ENCODE measurements at places on chromosomes 1 and 21. TPM values are rescaled to one million over a fixed set of nuclear protein-coding genes. Genes with fewer than 3 reads are reported as not detected.

- DNase-seq, result no peak
- peak overlapping the region; percentile 95 for H3K27ac ChIP-seq
- peak overlapping the region; percentile 70 for H3K4me3 ChIP-seq
- peaks cover 67% of the 10 kb centered on the region for H3K36me3 ChIP-seq
- no peaks in the 10 kb centered on the region for H3K27me3 ChIP-seq
Measured at GRCh38 chr1:206575894-206576737, 36.1 kb downstream of the EIF2D start.

DNA sequence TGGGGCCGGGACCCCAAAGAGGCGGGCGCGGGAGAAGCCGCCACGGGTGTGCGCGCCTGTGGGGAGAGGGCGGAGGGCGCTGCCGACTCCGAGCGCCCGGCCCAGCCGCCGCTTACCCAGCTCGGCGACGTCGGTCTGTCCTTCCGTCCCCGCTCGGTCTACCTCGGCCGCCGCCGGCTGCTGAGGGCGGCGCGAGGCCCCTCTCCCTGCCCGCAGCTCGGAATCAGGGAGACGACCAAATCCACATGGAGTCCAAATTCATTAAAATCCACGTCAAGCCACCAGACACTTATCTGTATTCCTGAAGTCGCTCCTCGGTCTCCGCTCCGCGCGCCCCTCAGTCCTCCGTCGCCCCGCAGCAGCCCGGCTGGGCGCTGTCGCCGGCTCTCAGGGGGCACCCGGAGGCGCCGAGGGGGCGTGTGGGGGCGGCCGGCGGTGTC is 637 bp downstream of the PLXNA2 start:
- no peaks in the 10 kb centered on the region for H3K36me3 ChIP-seq
- H3K4me1 ChIP-seq, result peaks cover 12% of the 10 kb centered on the region
- no peak overlapping the region for H3K27ac ChIP-seq
- no peak for DNase-seq

DNA sequence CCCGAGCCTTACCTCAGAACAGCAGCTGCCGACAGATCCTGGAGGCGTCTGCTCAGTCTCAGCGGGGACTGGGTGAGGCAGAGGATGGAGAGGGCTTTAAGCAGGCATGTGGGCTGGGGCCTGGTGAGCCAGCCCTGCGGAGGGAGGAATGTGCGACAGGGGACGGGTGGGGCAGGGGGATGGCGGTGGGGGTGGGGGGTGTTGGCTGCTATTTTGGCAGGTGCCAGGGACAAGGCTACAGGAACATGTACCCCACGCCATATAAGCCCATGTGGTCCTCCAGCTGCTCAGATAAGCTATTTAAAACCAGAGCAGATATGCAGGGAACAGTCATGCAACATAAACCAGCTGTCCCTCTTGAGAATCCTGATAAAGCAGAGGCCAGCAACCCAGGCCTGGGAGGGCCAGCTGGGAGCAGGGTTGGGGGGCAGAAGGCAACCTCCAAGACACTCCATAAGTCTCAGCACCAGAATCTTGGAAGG is at the start of gene TNNT2:
Gene TNNT2 (minus strand): TSS at position 70 of the 482 bp plus-strand sequence. CDS start 4,426 bp downstream, outside the sequence.
- no peaks in the 10 kb centered on the region for H3K36me3 ChIP-seq
- no peak within 1 kb of the TSS for H3K4me3 ChIP-seq
- no peak for DNase-seq
- H3K4me1 ChIP-seq, result no peaks in the 10 kb centered on the region

- peaks cover 5% of the 10 kb centered on the region for H3K4me1 ChIP-seq
- H3K27ac ChIP-seq, result no peak overlapping the region
- H3K27me3 ChIP-seq, result no peaks in the 10 kb centered on the region
- H3K4me3 ChIP-seq, result no peak overlapping the region
- peaks cover 4% of the 10 kb centered on the region for H3K36me3 ChIP-seq
- no peak for DNase-seq
Measured at GRCh38 chr1:51541313-51542050, 22.4 kb upstream of the EPS15 start.

DNA sequence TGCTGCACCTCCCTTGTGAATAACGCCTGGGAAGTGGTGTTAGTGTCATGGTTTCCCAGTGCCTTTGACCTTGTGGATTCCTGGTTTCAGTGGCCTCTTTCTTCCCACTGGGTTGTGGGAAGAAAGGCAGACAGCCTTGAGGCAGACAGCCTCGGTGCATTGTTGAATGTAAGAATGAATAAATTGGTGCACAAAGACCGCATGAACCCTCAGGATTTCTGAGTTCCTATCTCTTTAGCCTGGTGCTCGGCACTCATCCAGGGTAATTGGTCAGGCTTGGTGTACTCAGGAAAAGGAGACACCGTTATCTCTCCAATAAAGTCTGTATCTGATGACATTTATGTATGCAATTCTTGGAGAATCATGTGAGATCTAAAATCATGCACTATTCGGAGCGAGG is 5.1 kb downstream of the ZNF362 start:
- no peak overlapping the region for H3K27ac ChIP-seq
- H3K4me3 ChIP-seq, result no peak overlapping the region
- peaks cover 2% of the 10 kb centered on the region for H3K36me3 ChIP-seq
- no peak for DNase-seq
- H3K4me1 ChIP-seq, result peaks cover 5% of the 10 kb centered on the region
- no peaks in the 10 kb centered on the region for H3K27me3 ChIP-seq

GRCh38 chr1:3872546-3872945 is 15.3 kb downstream of the DFFB start:
- H3K4me3 ChIP-seq, result no peak overlapping the region
- DNase-seq, result no peak
- H3K36me3 ChIP-seq, result peaks cover 34% of the 10 kb centered on the region
- H3K4me1 ChIP-seq, result no peaks in the 10 kb centered on the region
- no peaks in the 10 kb centered on the region for H3K27me3 ChIP-seq
- no peak overlapping the region for H3K27ac ChIP-seq

GRCh38 chr1:78468521-78468920 is 22.3 kb upstream of the PTGFR start:
- H3K27me3 ChIP-seq, result no peaks in the 10 kb centered on the region
- no peak for DNase-seq
- H3K4me3 ChIP-seq, result no peak overlapping the region

DNA sequence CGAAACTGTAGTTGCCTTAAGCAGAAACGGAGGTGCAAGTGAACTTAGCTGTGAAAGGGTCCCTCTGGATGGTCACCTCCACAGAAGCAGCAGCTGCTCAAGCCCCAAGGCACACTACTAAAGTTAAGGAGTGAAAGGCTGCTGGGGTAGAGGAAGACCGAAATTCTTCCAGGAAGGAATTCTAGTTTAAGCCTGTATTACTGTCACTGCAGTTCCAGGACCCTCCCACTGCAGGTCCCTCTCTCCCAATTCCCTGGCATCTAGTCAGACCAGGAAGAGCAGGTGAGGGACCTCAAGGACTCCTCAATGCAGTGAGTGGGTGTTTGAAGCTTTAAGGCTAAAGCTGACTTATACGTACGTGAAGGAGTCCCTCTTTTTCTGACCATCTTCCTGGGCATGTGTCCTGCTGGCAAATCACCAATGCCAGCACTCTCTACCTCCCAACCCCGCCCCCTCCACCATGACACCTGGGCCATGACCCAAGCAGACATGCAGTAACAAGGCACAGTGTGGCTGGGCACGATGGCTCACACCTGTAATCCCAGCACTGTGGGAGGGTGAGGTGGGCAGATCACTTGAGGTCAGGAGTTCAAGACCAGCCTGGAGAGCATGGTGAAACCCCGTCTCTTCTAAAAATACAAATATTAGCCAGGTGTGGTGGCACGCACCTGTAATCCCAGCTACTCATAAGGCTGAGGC is 57.2 kb downstream of the TGFBR3 start:
- no peaks in the 10 kb centered on the region for H3K36me3 ChIP-seq
- H3K4me3 ChIP-seq, result no peak overlapping the region
- DNase-seq, result no peak
- no peaks in the 10 kb centered on the region for H3K27me3 ChIP-seq
- H3K27ac ChIP-seq, result no peak overlapping the region

DNA sequence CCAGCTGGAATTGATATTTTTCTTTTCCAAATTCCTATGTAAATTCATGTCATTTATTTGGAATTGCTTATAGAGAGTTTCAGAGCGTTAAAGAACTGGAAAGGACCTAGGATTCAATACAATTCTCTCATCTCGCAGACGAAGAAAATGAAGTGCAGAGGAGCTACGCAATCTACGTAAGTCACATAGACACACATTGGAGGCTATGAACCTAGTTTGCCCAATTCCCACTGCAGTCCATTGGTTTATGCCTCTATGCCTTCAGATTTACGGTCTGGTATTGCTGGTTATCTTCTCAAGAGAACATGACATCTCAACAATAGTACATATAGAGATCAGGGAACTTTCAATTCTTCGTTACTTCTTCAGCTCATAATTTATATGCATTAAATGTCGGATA is 971 bp upstream of the RNF2 start:
- peak overlapping the region; percentile 91 for H3K4me3 ChIP-seq
- H3K27ac ChIP-seq, result peak overlapping the region; percentile 75
- H3K4me1 ChIP-seq, result peaks cover 28% of the 10 kb centered on the region
- peaks cover 4% of the 10 kb centered on the region for H3K27me3 ChIP-seq

- H3K4me3 ChIP-seq, result no peak overlapping the region
- peaks cover 4% of the 10 kb centered on the region for H3K27me3 ChIP-seq
- DNase-seq, result no peak
- H3K27ac ChIP-seq, result no peak overlapping the region
- peaks cover 20% of the 10 kb centered on the region for H3K36me3 ChIP-seq
- H3K4me1 ChIP-seq, result peaks cover 11% of the 10 kb centered on the region
Measured at GRCh38 chr1:8419861-8420260, 101.9 kb downstream of the SLC45A1 start.

- H3K27me3 ChIP-seq, result peaks cover 22% of the 10 kb centered on the region
- H3K4me1 ChIP-seq, result no peaks in the 10 kb centered on the region
- H3K27ac ChIP-seq, result no peak overlapping the region
- no peak overlapping the region for H3K4me3 ChIP-seq
- no peaks in the 10 kb centered on the region for H3K36me3 ChIP-seq
- no peak for DNase-seq
Measured at GRCh38 chr1:169099561-169099960, 6.9 kb upstream of the ATP1B1 start.

GRCh38 chr21:17491716-17492414 is 21.0 kb upstream of the CXADR start:
- H3K27me3 ChIP-seq, result peaks cover 5% of the 10 kb centered on the region
- peaks cover 34% of the 10 kb centered on the region for H3K4me1 ChIP-seq
- peaks cover 2% of the 10 kb centered on the region for H3K36me3 ChIP-seq

DNA sequence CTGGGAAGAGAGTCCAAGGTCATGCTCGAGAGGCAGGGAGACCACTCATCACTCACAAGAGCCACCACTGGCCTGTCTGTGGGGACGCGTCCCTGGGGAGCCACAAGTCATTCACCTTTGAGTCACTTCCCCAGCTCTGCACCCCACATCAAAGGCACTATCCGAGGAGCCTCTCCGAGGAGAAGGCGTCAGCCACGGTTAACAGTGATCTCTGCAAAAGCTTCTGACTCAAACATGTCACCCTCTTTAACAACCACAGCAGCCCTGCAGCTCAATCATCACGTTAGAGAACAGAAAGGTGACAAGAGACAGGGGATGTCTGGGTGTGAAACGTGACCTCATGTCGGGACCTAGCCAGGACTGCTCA is 9.0 kb downstream of the LRRC47 start:
- no peak overlapping the region for H3K4me3 ChIP-seq
- DNase-seq, result peak; percentile 80
- H3K36me3 ChIP-seq, result peaks cover 20% of the 10 kb centered on the region
- peak overlapping the region; percentile 75 for H3K27ac ChIP-seq

- no peak overlapping the region for H3K4me3 ChIP-seq
- H3K4me1 ChIP-seq, result peaks cover 2% of the 10 kb centered on the region
- H3K27me3 ChIP-seq, result peaks cover 11% of the 10 kb centered on the region
- DNase-seq, result no peak
- H3K36me3 ChIP-seq, result no peaks in the 10 kb centered on the region
Measured at GRCh38 chr1:236078993-236079392, 14.1 kb upstream of the NID1 start.

DNA sequence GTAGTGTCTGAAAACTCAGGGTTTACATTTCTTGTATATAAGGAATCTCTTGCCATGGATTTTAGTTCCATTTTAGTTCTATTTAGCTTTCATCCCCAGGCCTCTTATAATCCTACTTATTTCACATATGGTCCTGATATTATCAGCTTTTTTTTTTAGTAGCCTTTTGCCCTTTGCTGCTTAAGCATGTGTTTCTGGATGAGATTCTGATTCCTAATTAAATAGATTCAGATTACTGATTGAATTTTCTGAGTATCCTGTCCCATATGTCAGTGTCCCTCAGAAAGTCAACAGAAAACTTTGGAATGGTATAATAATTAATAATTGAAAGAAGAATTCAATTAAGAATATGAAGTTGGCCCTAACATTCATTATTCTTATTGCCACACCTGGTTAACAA is 134.7 kb upstream of the HOOK1 start:
- H3K27ac ChIP-seq, result no peak overlapping the region
- no peaks in the 10 kb centered on the region for H3K4me1 ChIP-seq
- H3K4me3 ChIP-seq, result no peak overlapping the region
- H3K27me3 ChIP-seq, result no peaks in the 10 kb centered on the region
- DNase-seq, result no peak
- H3K36me3 ChIP-seq, result no peaks in the 10 kb centered on the region

- peaks cover 2% of the 10 kb centered on the region for H3K4me1 ChIP-seq
- no peak for DNase-seq
- no peak overlapping the region for H3K4me3 ChIP-seq
- H3K27me3 ChIP-seq, result peaks cover 6% of the 10 kb centered on the region
Measured at GRCh38 chr21:43372663-43373361, 54.1 kb downstream of the SIK1 start.

DNA sequence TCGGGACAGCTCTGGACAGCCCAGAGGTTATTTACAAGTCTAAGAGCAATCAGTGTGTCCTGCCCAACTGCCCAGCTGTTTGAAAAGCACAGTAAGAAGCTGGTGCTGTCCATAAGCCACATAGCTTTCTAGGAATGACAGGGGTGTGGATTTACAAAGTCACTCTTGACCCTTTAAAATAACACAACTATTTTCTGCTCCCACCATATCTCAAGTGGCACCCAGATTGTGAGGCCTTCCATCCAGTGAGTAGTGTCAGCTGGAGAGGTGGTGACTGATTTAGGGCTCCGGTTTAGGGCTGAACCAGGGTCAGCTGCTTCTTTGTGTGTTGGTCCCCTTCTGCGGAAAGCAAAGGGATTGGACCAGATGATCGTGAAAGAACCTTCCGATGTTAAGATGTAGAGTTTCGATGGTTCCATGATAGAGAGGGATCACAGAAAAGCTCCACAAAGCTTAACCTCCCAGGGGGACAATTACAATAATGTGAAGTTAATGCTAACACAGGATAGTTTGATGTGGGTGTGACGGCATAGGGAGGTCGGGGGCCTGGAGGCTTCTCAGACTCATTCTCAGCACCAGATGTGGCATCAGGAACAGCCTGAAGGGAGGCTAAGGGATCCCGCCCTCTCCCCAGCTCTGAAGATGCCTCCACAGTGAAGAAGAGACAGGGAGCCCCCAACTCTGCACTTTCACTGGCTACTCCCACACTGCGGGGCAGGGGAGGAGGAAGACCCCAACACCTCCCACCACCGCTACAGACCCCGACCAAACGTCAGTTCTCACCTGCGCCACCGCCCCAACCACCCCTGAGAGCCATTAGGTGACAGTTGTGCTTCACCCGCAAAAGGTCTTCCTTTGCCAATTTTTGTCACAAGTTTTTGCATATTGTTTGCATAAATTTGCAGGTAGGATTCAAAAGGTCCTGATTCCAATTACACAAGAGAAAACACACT is 40.6 kb downstream of the LRRC3 start:
- H3K4me3 ChIP-seq, result no peak overlapping the region
- no peak for DNase-seq
- H3K4me1 ChIP-seq, result peaks cover 6% of the 10 kb centered on the region

The KLHDC9 gene
- total RNA-seq, result 0.85 TPM

The NBPF1 gene
- 2.8 TPM for total RNA-seq

The ZC3H11A gene
- 98.5 TPM for total RNA-seq

The OLIG2 gene
- not detected for total RNA-seq

All from activated CD8-positive, alpha-beta memory T cell treated with anti-CD3 and anti-CD28 coated beads, Interleukin-2, amount 10 ng/mL, durations not matched to agents 7 days and 5 days (primary cell).